Lung (tissue), 17 donors: ENCODE measurements at places on chromosomes 3 and 15. TPM values are rescaled to one million over a fixed set of nuclear protein-coding genes. Genes with fewer than 3 reads are reported as not detected.

The HDC gene
- 8.6 TPM for total RNA-seq

The OGG1 gene
- total RNA-seq, result 29.3 TPM

The TYRO3 gene
- total RNA-seq, result 17.9 TPM

The GHSR gene
- total RNA-seq, result not detected

The TMC3 gene
- total RNA-seq, result 0.03 TPM

The RRP9 gene
- total RNA-seq, result 28.1 TPM

The CRABP1 gene
- total RNA-seq, result 1.1 TPM

The MEX3B gene
- 6.3 TPM for total RNA-seq

The TNNC1 gene
- total RNA-seq, result 31.3 TPM

The EFCC1 gene
- total RNA-seq, result 7.4 TPM

The BNC1 gene
- 0.40 TPM for total RNA-seq

- no peaks in the 10 kb centered on the region for H3K4me1 ChIP-seq
- no peak for DNase-seq
- H3K4me3 ChIP-seq, result no peak overlapping the region
These were observed 85.6 kb upstream of the RASGRF1 start for GRCh38 chr15:79176151-79176550.

DNA sequence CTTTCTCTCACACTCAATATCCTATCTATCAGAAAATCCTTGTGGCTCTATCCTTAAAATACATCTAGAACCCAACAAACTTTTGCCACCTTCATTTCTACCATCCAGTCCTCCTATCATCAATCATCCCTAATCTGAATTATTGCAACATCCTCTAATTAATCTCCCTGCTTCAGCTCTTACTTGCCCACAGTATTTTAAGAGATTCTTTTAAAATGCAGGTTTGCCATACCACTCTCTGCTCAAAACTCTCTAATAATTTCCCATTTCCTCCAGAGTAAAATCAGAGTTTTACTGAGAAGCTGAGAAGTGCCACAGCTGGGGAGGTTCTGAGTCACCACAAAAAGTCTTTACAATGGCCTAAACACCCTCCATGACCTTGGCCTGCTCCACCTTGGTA is 234.3 kb upstream of the ZPLD1 start:
- no peak overlapping the region for H3K4me3 ChIP-seq
- H3K36me3 ChIP-seq, result no peaks in the 10 kb centered on the region
- no peaks in the 10 kb centered on the region for H3K27me3 ChIP-seq

- H3K4me1 ChIP-seq, result no peaks in the 10 kb centered on the region
- no peaks in the 10 kb centered on the region for H3K27me3 ChIP-seq
- H3K27ac ChIP-seq, result no peak overlapping the region
These were observed 44.5 kb upstream of the RAD51 start for GRCh38 chr15:40650479-40650878.

- H3K36me3 ChIP-seq, result no peaks in the 10 kb centered on the region
- no peaks in the 10 kb centered on the region for H3K4me1 ChIP-seq
- H3K27ac ChIP-seq, result no peak overlapping the region
- no peak for DNase-seq
These were observed 20.7 kb upstream of the NR2E3 start for GRCh38 chr15:71789616-71790015.

- no peaks in the 10 kb centered on the region for H3K36me3 ChIP-seq
- H3K4me3 ChIP-seq, result no peak overlapping the region
- H3K27me3 ChIP-seq, result no peaks in the 10 kb centered on the region
These were observed 60.3 kb upstream of the CCNL1 start for GRCh38 chr3:157220211-157220610.

- H3K36me3 ChIP-seq, result no peaks in the 10 kb centered on the region
- H3K4me3 ChIP-seq, result no peak overlapping the region
- no peaks in the 10 kb centered on the region for H3K27me3 ChIP-seq
- DNase-seq, result no peak
These were observed 119.3 kb upstream of the BFSP2 start for GRCh38 chr3:133280586-133280985.

DNA sequence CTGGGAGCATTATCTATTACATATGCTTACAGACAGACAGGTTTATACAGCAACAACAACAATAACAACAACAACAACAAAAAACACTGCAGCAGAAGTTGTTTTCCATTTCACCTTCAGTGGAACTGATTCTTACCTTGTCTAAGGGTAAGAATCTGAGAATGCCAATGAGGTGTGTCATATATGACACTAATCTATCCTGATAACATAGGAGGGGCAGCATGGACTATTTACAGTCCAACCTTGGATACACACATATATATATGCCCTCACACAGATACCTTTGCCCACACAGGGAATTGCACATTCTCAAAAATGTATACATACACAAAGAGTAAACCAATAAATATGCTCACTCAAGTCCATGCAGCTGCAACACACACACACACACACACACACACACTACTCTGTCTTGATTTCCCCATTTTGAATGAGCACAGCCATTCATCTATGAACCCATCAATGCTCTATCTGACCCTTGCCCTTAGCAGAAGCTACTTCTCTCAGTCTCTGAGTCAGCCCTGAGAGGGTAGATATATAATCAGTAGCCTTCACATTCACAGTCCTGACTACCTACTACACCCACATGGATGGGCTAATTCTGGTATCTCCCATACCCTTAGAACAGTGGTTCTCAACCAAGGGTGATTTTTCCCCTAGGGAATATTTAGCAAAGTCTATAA is 9.7 kb upstream of the TRANK1 start:
- H3K27me3 ChIP-seq, result no peaks in the 10 kb centered on the region
- no peak overlapping the region for H3K4me3 ChIP-seq

GRCh38 chr15:101368861-101369642 is 74.0 kb upstream of the SNRPA1 start:
- DNase-seq, result peak; percentile 26
- peak overlapping the region; percentile 34 for H3K27ac ChIP-seq
- no peaks in the 10 kb centered on the region for H3K36me3 ChIP-seq
- no peaks in the 10 kb centered on the region for H3K27me3 ChIP-seq
- H3K4me1 ChIP-seq, result no peaks in the 10 kb centered on the region

DNA sequence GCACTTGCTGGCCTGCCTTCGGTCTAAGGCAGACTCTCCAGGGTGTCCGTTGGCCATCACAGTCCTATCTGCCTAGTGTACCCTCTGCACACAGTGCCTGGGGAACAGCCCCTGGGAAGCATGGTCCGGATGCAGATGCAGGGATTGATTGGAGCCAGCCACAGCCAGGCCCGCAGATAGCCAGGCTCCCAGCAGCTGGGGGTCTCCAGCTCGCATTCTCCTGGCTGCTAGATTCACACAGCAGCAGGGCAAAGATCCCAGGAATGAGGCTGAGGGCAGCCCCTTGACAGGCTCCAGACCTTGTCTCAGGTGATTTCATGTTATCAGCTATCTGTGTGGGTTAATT is 41.4 kb downstream of the IRAK2 start:
- no peaks in the 10 kb centered on the region for H3K27me3 ChIP-seq
- no peaks in the 10 kb centered on the region for H3K36me3 ChIP-seq
- H3K4me3 ChIP-seq, result no peak overlapping the region
- DNase-seq, result no peak

GRCh38 chr3:114151091-114151490 is 27.8 kb downstream of the DRD3 start:
- no peaks in the 10 kb centered on the region for H3K36me3 ChIP-seq
- H3K27ac ChIP-seq, result no peak overlapping the region
- DNase-seq, result no peak
- peaks cover 10% of the 10 kb centered on the region for H3K4me1 ChIP-seq
- H3K27me3 ChIP-seq, result no peaks in the 10 kb centered on the region
- no peak overlapping the region for H3K4me3 ChIP-seq

DNA sequence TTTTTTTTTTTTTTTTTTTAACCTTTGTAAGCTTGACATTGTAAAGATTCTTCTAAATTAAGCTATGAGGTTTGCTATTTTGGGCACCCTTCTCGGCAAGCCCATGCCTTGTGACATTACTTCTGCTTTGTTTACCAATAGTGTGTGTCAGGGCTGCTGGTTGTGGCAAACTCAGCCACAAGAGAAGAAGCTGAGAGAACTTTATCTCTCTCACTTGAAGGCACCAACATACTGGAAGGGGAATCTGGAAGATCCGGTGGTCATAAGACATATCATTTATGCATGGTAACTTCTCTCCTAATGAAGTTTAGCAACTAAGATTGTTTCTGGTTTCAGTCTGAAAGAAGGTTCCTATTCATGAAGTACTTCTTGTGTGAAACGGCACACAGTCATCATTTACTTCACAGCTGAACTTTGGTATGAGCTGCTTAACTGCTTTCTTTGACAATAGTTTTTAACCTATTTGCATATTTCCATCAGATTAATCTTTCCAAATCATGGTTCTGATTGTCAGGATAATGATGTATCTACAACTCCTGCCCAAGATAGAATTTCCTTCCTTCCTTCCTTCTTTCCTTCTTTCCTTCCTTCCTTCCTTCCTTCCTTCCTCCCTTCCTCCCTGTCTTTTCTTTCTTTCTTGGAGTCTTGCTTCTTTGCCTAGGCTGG is 189.3 kb downstream of the NFKBIZ start:
- no peaks in the 10 kb centered on the region for H3K27me3 ChIP-seq
- DNase-seq, result no peak
- no peaks in the 10 kb centered on the region for H3K36me3 ChIP-seq
- no peak overlapping the region for H3K4me3 ChIP-seq

DNA sequence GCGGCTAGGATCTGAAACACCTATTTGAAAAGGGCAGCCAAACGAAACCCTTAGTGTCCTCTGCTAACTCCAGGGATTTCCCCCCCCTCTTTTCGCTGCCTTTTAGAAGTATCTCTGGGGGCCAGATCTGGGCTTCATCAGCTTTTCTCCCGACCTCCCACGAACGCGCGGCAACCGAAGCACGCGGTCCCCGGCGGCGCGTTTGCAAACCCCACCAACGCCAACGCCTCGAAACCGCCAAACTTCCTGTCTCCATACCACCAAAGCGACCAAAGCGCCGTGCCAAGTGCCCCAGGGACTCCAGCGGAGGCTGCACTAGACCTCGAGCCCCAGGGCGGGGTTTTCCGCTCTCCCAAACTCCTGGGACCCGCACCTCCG is 155.8 kb upstream of the FRMD4B start:
- H3K27me3 ChIP-seq, result peaks cover 10% of the 10 kb centered on the region
- peak overlapping the region; percentile 68 for H3K4me3 ChIP-seq
- DNase-seq, result peak; percentile 57
- H3K4me1 ChIP-seq, result peaks cover 5% of the 10 kb centered on the region
